Nephron progenitor cell (in vitro differentiated cells): ENCODE measurements at places on chromosomes 4 and X.

DNA sequence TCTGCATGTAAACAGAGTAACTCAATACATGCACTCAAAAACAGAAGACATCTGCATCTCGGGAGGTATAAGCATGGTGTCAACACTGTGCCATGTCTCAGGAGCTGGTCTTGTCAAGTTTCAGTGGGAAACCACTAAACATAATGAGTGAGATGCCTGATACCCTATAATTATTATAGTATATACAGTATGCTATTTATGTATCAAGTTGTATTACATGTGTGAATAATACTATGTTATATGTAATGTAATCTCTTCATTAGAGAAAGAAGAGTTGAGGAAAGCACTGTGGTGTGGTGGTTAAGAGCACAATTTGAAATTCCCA is 2.5 kb downstream of the PPBP start:
- DNase-seq = no peak

DNA sequence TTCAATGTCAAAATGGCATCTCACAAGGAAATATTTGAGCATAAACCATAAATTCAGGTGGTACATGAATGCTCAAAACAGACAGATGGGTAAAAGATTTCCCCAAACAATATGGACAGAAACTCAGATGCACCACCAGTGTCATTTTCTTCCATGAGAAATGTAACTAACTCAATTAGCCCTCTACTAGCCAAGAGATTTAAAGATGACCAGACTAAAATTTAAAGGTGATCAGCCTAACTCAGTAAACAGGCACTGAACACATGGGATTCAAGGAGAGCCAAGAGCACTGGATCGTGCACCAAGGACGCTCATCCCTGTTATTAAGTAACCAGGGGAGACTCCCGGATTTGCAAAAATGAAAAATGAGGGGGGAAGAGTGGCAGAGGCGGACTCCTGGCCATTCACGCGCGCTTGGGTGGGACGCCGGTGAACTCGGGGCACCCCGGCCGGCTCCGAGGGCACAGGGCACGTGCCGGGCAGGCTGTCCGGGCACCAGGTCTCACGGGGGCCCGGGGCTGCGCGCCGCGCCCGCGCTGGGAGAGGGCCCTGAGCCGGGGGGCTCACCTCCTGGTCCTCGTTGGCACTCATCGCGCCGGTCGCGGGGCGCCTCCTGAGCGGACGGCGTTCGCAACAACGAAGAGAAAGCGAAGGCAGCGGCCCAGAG is 490 bp downstream of the RWDD4 start:
- DNase-seq = peak; percentile 37

GRCh38 chrX:47515941-47516665 is 33.1 kb upstream of the ZNF41 start:
- DNase-seq = no peak

DNA sequence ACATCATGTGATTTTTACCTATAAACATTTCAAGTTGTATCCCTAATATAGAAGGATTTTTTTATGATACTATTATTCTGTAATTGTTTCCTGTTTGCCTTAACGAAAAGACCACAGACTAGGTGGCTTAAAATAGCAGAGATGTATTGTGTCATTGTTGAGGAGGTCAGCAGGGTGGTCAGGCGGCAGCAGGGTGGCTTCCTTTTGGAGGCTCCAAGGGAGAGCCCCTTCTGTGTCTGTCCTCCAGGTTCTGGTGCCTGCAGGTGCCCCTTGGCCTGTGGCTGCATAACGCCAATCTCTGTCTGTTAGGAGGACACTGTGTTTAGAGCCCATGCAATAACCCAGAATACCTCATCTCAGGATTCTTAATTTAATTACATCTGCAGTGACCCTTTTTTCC is 118.1 kb downstream of the TBL1X start:
- DNase-seq = no peak

DNA sequence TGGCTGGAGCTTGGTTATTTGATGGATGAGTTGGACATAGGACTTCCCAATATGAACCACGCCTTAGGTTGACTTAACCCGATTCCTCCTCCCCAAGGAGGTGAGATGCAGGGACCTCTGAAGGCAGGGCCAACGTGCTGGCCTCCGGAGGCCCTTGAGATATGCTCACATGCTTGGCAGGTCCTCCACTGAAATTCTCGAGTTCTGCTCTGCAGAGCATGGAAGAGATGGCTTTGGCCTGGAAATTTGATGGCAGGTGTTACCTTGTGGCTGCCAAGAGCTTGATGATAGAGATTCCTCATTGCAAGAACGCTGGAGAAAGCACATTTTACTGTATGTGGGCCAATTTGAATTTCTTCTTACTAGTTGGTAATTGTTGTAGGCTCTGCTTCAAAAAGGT is 117.4 kb upstream of the LIMCH1 start:
- DNase-seq = no peak

DNA sequence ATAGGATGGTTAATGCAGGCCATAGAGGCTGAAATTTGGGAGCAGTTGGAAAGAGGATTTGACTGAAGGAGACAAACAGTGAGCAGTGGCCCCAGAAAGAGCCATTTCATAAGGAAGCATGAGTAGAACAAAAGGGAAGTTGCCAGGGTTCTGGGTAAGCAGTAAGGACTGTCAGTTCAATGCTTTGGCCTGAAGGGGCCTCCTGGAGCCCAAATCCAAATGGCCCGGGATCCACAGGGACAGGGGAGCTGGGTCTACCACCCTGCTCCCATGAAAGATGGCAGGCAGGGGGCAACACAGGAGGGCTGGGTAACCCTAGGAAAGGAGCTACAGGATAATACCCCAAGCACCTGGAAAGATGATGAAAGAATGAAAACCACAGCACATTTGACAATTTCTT is 4.1 kb upstream of the INTS6L start:
- no peak for DNase-seq

DNA sequence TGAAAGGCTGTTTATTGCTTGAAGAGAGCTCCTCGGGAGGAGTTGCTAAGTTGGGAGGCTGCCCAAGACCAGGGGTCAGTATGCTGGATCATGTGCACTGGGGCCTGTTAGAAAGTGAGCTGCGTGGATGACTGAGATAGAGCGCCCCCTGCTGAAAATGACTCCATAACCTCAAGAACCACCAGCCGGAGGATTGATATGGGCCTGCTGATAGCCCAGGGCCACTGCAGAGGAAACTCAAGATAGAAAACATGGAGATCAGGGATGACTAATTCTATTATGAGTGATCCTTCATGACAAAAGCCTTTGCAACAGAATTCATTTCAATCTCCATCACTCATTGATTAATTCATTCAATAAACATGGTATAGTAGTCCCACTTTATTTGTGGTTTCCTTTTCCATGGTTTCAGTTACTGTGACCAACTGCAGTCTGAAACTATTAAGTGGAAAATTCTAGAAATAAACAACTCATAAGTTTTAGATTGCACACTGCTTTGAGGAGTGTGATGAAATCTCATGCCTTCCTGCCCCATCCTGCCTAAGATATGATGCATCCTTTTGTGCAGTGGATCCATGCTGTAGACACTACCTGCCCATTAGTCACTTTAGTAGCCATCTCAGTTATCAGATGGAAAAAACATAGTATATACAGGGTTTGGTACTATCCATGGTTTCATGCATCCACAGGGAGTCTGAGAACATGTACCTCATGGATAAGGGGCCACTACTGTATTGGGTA is 126.7 kb upstream of the MBNL3 start:
- DNase-seq = peak; percentile 76

DNA sequence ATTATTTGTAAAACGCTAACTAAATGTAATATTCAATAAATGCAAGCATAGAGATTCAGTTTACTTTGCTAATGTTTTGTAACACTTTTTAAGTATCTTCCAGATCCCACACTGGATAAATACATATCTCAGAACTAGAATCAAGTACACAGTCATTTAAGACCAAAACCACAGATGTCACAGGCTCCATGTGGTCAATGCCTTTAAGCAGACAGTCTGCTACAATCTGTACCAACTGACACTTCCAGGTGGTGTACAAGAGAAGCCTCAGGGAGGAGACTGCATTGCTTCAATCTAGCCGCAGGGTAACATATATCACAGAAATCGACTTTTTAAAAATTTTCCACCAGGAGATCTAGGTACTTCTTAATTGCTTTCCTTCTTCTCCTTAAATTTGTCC is 229.6 kb upstream of the DIAPH2 start:
- DNase-seq = no peak

GRCh38 chr4:165380805-165381204 is 2.0 kb downstream of the CPE start:
- no peak for DNase-seq

- peak; percentile 16 for DNase-seq
These were observed 102.1 kb downstream of the UCHL1 start for GRCh38 chr4:41358647-41359421.

- no peak for DNase-seq
These were observed 85.0 kb upstream of the FAM241A start for GRCh38 chr4:112060212-112060611.

DNA sequence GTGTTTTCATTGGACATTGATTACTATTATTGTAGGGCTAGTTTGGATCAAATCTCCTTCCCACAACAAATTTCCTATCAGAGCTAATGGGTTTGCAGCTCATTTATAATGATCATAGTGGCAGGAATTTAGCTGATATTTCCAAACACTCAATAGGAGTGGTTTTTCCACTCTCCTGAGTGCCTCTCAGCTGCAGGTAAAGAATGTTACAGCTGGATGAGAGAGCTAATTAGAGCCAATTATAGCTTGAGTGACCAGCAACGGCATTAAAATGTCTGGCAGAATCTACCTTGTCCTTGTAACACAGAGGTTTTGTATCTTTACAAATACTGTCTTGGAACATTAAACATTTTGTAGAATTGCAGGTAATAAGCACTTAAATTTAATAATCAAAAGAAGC is 602.8 kb upstream of the EPHA5 start:
- DNase-seq = no peak

DNA sequence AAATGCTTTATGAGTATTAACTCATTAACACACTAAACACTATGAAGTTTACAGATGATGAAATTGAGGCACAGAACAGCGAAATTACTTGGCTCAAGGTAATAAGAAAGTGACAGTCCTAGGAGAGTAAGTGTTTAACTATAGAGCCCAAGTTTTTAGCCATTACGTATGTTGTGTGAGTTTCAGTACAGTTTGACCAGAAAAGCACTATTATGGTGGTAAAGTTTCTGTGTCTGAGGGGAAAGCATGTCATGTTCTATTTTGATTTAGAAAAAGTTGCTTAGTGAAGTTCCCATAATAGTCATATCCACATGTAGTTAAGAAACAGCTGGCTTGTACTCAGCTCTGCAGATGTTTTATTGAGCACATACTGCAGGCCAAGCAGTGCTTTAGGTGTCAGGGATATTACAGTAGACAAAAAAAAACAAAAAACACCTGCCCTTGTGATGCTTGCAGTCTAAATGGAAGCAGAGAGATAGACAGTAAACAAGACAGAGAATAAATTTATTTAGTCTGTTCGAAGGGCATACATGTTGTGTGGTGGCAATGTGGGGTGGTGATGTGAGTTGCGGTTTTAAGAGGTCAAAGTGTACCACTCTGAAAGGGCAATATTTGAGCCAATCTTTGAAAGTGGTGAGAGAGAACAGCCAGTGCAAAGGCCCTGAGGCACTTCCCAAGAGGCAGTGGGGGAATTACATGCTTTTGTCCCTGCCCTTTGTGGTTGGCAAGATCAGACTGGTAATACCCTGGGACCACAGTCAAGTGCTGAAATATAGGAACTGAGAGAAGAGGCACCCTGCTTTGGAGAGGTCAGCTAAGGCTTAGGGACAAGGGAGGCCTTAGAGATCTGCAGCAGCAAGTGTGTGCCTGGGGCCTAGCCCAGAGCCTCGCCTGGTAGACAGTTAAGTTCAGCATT is 6.2 kb downstream of the TMEM131L start:
- no peak for DNase-seq

- no peak for DNase-seq
These were observed 364.1 kb downstream of the FSTL5 start for GRCh38 chr4:161799710-161800109.

DNA sequence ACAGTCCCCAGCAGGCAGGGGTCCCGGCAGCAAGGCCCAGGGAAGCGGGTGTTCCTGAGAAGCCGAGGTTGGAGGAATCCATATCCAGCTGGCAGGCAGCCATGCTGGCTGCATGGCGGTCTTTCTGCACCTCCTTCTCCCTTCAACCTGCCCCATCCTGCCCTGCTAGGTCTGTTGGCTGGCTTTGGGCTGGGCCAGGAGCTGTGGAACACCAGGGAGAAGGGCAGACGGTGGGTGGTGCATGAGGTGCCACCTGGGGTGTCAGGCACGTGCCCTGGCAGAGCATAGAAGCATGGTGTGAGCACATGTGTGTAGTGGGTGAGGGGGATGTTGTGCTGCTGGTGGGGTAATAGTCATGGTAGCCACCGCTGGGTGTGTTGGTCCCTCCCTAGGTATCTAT is 150.1 kb downstream of the PJA1 start:
- DNase-seq = no peak

DNA sequence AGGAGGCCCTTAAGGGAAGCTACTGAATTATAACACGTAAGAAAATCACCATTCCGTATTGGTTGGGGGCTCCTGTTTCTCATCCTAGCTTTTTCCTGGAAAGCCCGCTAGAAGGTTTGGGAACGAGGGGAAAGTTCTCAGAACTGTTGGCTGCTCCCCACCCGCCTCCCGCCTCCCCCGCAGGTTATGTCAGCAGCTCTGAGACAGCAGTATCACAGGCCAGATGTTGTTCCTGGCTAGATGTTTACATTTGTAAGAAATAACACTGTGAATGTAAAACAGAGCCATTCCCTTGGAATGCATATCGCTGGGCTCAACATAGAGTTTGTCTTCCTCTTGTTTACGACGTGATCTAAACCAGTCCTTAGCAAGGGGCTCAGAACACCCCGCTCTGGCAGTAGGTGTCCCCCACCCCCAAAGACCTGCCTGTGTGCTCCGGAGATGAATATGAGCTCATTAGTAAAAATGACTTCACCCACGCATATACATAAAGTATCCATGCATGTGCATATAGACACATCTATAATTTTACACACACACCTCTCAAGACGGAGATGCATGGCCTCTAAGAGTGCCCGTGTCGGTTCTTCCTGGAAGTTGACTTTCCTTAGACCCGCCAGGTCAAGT is 6.9 kb upstream of the MSANTD1 start:
- DNase-seq = no peak
